ENCODE measurements at places on chromosomes 4 and X.

DNA sequence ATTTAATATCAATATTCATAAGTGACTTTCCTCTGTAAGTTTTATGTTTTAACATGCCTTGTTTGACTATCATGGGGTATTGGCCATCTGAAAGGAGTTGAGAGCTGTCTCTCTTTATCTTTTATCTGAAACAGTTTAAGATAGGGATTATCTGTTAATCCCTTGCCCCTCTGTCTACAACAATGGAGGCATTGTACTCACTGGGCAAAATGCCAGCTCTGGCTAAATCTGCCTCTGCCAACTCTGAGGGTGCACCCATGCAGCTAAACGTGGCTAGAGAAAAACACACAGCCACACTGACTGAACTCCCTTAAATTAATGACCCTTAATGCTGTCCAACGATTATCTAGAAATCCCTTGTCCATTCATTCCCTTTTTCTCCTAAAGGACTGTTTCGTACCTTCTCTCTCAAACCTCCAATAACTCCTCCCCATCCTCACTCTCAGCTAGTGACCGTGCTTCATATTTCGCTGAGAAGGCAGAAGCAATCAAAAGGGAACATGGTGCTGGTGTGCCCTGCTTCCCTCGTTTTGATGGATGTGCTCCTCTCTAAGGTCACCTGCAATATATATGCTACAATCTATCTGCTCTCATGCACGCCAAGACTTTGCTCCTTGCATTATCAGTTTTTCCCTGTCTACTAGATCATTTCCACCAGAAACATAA lies 10.3 kb downstream of the PHKA2 start:
- no peak for DNase-seq

DNA sequence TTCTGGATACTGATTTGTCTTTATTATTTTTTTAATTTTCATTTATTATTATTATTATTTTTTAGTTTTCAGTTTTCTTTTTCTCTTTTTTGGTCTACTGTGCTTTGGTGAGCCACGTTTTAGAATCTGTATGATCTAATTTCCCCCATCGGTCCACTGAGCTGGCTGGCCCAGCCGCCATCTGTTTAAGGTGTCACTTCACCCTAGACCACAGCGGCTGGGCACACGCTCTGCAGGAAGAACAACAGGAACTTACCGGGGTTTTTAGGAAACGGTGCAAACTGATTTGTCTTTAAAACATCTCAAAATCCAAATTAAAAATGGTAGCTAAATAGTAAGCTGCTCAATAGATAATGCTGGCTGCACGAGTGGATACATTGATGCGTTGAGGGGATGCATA lies 48.8 kb upstream of the AMOT start:
- DNase-seq: no peak

GRCh38 chr4:100421361-100421978 lies 96.4 kb downstream of the EMCN start:
- DNase-seq: no peak

GRCh38 chr4:189060104-189060503 lies 880.6 kb upstream of the FRG1 start:
- DNase-seq: no peak

DNA sequence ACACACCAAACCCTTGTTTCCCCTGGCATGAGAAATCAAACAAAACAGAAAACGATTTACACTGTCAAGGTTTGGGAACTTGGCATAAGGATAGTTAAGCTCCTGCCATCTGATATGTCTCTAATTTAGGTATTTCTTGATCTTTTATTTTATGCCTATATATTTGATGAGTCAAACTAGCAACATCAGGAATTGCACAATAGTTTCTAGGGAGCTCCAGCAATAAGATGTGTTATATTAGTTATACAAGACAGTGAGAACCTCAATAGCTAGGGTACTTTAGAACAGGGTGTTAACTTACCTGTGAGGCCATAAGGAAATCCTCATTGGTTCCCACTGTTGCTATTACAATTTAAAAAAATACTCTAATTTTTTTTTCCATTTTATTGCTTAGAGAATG lies 474.2 kb downstream of the GBA3 start:
- no peak for DNase-seq

GRCh38 chr4:107304699-107305286 lies 268.7 kb upstream of the DKK2 start:
- DNase-seq: no peak

- DNase-seq: peak; percentile 68
These were observed 2.7 kb downstream of the FOXO4 start for GRCh38 chrX:71098302-71098701.

- no peak for DNase-seq
These were observed 16.7 kb upstream of the PPA2 start for GRCh38 chr4:105490523-105490922.

- no peak for DNase-seq
These were observed 9.6 kb downstream of the BMP3 start for GRCh38 chr4:81040012-81040659.

- no peak for DNase-seq
These were observed 81.9 kb upstream of the QRFPR start for GRCh38 chr4:121462660-121463261.

GRCh38 chrX:19512961-19513360 lies 2.3 kb downstream of the MAP3K15 start:
- no peak for DNase-seq

GRCh38 chrX:13345037-13345436 lies 25.2 kb upstream of the ATXN3L start:
- no peak for DNase-seq

GRCh38 chrX:16870862-16871815 lies 977 bp upstream of the RBBP7 start:
- DNase-seq: peak; percentile 12

- DNase-seq: no peak
These were observed at the start of gene SOX3 for GRCh38 chrX:140504371-140505324. Gene SOX3 (minus strand): TSS chrX:140505069. CDS start chrX:140505060, 9 bp downstream.

DNA sequence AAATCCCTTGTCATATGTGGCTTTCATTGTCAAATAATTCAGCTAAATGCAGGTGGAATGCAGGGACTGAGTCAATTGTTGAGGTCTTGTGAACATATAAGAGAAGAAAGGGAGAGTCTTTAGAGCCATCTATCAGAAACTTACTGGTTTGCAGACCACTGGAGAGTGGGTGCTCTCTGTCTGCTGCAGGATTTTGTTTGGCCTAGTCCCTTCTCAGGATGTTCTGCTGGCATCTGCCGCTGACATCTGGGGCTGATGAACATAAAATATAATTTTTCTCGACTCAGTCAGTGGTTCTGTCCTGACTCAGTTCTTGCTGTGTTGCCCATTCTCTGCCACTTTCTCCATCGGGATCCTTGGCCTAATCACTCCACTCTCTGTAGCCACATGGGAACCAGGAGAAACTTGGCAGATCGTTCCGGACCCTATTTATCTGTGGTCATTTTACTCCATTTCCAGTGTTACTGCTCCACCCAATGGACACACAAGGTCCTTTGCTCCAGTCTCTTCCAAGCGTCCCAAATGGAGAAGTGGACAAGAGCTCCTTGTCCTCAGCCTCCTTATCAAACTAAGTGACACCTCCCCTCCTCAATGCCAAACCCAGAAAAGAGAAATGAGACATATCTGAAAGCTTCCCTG lies 436.2 kb downstream of the FAT4 start:
- DNase-seq: no peak

DNA sequence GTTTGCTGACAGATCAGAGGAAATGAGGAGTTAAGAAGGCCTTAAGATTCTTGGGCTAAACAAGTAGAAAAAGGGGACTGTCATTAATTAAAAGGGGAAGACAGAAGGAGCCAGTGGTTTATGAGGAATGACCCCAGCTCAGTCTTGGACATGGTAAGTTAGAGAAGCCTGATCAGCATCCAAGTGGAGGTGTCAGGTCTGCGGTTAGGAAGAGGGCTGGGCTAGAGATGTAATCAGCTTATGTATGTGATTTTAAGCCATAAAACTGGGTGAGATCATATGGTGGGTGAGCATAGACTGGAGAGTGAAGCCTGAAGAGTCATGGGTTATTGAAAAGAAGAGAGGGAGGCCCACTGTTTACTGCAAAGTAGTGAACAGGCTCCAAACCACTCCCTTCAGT lies 246.1 kb downstream of the NR3C2 start:
- no peak for DNase-seq

DNA sequence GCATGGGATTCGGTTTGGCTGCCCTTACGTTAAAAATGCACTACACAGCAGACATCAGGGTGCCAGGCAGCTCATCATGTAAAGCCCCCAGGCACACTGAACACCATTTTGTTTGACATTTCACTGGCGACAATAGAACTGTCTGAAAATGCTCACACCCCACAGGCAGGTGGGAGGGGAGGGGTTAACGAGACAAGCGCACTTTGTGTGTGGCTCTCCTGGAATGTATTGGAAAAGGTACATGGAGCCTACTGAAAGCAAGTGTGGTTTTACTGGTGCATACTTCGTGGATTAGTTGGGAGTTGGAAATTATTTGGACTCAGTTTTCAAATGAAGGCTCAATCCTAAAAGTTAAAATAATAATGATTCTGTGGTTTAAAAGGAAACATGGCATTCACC lies 31.6 kb upstream of the PPARGC1A start:
- DNase-seq: no peak

- no peak for DNase-seq
These were observed 25.7 kb downstream of the KCTD8 start for GRCh38 chr4:44422912-44423311.

DNA sequence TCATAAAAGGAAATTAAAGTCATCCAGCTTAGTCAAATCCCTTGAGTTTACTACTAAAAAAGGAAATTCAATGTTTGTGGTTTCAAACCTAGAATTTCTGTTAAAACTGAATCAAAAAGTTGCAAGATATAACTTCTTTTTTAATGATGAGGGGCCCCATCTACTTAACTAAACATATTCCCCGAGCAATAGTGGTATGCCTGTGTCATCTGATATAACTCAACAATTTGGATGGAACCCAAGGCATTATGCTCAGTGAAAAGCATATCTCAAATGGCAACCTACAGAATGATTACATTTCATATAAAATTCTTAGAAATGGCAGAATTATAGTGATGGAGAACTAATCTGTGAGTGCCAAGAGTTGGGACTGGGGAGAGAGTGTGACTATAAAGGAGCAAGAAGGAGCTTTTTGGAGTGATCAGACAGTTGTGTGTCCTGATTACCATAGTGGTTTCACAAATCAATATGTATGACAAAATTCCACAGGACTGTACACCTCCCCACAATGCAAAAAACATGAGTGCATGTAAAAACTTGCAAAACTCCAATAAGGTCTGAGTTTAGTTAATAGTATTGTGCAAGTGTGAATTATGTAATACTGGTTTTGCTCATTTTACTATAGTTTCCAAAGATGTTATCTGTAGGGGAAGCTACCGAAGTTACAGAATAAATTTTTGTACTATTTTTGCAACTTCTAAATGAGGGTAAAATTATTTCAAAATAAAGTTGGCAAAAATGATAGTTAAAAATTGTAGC lies 323.2 kb downstream of the ARHGAP24 start:
- no peak for DNase-seq

DNA sequence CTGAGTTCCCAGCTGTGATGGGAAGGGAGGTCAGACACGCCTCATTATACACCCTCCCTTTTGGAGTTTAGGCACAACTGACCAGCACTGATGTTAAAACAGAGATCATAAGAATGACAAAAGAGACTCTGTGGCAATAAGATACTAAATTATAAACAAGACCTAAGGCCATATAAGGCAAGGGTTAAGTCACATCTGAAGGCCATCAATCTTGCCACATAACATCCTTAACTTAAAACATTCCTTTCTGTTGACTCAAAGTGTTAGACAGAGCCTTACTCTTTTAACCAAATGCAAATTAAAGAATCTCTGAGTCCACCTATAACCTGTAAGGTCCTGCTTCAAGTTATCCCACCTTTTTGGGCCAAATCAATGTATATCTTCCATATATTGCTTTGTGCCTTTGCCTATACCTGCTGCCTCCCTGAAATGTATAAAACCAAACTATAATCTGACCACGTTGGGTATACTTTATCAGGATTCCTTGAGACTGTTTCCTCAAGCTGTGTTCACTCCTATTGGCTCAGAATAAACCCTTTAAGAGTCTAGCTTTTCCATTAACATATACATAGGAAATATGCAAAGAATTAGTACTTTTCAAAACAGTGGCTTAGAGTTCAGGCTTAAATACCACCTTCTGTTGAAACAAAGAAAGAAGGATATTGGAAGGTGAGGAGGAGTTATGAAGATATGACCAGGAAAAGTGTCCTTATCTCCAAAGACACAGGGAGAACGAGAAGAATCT lies 214.4 kb upstream of the PPP1R2C start:
- DNase-seq: no peak

- no peak for DNase-seq
These were observed 142.0 kb downstream of the PCDH7 start for GRCh38 chr4:30862196-30862595.

DNA sequence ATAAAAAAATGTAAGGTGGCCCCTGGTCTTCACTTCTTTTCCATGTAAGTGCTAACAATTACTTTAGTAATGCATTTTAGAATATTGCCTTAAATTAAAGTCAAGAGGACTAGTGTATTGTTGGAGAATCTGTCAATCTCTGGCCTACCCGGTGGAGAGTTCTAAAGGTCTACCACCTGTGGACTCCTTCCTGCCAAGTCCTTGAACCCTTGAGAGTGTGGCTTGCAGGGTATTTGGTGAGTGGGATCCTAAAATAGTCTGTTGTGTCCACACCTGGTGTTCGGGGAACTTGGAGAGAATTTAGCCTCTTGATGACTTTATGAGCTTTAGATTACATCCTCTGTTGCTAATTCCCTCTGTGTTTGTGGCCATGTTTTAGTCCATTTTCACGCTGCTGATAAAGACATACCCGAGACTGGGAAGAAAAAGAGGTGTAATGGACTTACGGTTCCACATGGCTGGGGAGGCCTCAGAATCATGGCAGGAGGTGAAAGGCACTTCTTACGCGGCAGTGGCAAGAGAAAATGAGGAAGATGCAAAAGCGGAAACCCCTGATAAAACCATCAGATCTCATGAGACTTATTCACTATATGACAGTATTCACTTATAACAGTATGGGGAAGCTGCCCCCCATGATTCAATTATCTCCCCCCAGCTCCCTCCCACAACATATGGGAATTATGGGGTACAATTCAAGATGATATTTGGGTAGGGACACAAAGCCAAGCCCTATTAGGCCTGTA lies 23.8 kb downstream of the DDIT4L start:
- no peak for DNase-seq

DNA sequence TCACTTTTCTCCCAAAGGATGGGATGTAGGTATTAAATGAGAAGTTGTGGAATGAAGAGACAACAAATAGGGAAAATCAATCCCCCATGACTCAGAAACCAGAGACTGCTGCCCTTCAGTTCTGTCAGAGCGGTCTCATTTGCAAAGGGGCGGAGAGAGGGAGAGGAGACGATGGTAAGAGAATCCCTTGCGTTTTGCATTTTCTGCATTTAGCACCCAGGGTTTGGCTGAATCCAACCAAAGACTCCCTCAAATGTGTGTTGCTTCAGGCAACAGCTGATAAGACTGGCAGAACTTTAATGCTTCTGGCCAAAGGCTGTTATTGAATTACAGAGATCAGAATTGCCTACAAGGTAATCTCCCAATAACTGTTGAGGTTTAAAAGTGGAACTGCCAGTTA lies 230.2 kb downstream of the EVC2 start:
- no peak for DNase-seq

- DNase-seq: no peak
These were observed 24.8 kb downstream of the SPRY1 start for GRCh38 chr4:123421227-123421936.

GRCh38 chrX:9515489-9515888 lies 50.6 kb downstream of the TBL1X start:
- no peak for DNase-seq

GRCh38 chr4:67615119-67615518 lies 56.6 kb downstream of the STAP1 start:
- no peak for DNase-seq

GRCh38 chr4:133149932-133150471 lies 908 bp downstream of the PCDH10 start:
- DNase-seq: no peak
